MCF 10A (cell line): ENCODE measurements at places on chromosomes 4 and X. TPM values are rescaled to one million over a fixed set of nuclear protein-coding genes. Genes with fewer than 3 reads are reported as not detected.

DNA sequence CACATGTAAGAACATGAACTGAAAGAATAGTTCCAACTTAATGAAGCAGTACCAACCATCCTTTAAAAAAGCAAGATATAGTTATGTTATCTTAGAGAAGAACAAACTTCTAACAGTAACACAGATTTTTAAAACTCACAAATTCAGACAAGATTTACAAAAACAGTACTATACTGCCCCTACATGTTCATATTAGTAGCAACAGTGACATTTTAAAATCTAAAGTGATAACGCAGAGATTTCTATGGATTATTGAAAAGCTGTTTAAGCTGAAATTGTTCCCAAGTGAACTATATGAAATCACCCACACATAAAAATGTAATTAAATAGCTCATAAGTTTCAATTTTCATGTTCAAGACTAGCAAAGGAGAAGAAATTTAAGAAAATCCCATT is 166.0 kb downstream of the FBXW7 start:
- no peak overlapping the region for H3K27ac ChIP-seq
- no peak for DNase-seq
- H3K4me3 ChIP-seq: no peak overlapping the region
- peaks cover 6% of the 10 kb centered on the region for H3K36me3 ChIP-seq
- peaks cover 5% of the 10 kb centered on the region for H3K4me1 ChIP-seq
- no peaks in the 10 kb centered on the region for H3K27me3 ChIP-seq

DNA sequence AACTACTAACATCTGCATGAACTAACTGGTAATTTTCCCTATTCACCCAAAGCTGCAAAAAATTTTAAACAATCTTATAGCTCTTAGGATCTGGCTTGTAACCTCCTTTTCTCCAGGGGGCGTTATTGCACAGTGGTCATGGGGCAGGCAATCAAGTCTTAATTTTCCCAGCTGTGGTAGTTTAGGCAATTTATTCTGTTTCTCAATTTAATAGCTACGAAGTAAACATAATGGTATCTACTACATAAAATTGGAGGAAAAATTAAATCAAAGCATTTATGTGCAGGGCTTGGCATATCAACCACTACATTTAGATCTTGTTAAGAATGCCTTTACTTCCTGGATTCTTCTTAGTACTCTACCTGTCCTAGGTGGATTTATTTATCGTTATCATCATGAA is 137.4 kb upstream of the GUCY1A1 start:
- no peak overlapping the region for H3K27ac ChIP-seq
- peaks cover 5% of the 10 kb centered on the region for H3K4me1 ChIP-seq
- no peak overlapping the region for H3K4me3 ChIP-seq
- H3K27me3 ChIP-seq: no peaks in the 10 kb centered on the region

DNA sequence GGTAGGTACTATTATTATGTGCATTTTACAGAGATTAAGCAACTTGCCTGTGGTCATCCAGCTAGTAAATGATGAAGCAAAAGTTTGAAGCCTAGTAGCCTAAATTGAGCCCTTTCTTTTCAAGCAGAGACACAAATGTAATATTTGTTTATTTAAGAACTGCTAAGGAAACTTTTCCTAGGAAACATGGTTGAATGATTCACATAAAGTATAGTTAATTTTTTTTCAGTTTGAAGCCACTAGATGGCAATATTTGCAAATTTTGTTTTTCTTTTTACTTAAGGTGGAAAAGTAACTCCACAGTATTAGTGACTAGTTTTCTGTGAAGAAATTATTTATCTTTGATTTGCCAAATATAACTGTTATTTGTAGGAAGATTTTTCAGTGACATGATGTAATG is 52.8 kb upstream of the ANKRD17 start:
- H3K27me3 ChIP-seq: no peaks in the 10 kb centered on the region
- H3K36me3 ChIP-seq: no peaks in the 10 kb centered on the region
- no peak overlapping the region for H3K4me3 ChIP-seq

- H3K4me1 ChIP-seq: no peaks in the 10 kb centered on the region
- no peak overlapping the region for H3K27ac ChIP-seq
- H3K4me3 ChIP-seq: no peak overlapping the region
- no peaks in the 10 kb centered on the region for H3K36me3 ChIP-seq
Measured at GRCh38 chr4:186881521-186882220, 158.0 kb upstream of the FAT1 start.

DNA sequence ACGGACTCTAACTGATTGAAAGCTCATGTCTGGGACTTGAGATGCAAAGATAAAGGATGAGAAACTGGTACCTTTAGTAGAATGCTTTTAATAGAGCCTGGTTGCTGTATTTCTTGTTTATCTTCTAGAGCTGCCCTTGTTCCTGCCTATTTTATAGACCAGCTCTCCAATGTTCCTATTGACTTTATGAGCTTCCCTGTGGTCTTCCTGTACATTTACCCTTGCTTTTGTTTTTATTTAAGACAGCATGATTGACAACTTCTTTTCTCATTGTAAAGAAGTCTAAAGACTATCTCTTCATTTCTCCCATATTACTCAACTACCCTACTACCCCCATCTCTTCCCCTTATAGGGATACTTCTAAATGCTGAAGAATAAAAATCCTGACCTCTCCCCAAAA is 174.7 kb downstream of the UGT8 start:
- no peaks in the 10 kb centered on the region for H3K4me1 ChIP-seq
- no peaks in the 10 kb centered on the region for H3K36me3 ChIP-seq
- no peak for DNase-seq
- no peak overlapping the region for H3K27ac ChIP-seq

GRCh38 chr4:159398236-159398638 is 295.4 kb downstream of the RAPGEF2 start:
- H3K4me3 ChIP-seq: no peak overlapping the region
- no peaks in the 10 kb centered on the region for H3K27me3 ChIP-seq
- no peak overlapping the region for H3K27ac ChIP-seq
- H3K4me1 ChIP-seq: peaks cover 11% of the 10 kb centered on the region

GRCh38 chr4:67122029-67122428 is 423.3 kb downstream of the CENPC start:
- no peaks in the 10 kb centered on the region for H3K4me1 ChIP-seq
- no peak overlapping the region for H3K27ac ChIP-seq
- peak; percentile 48 for DNase-seq
- no peaks in the 10 kb centered on the region for H3K27me3 ChIP-seq

The CLDN22 gene
- not detected in 2 replicates for total RNA-seq

The BEX3 gene
- total RNA-seq: 166 and 173 TPM in 2 replicates

The GPR143 gene
- total RNA-seq: 0.77 and 0.93 TPM in 2 replicates

The NUDT10 gene
- not detected in 2 replicates for total RNA-seq

The H2BW2 gene
- not detected in 2 replicates for total RNA-seq

The HPGD gene
- 0.59 and 0.77 TPM in 2 replicates for total RNA-seq

The RIBC1 gene
- total RNA-seq: 0.82 and 1.0 TPM in 2 replicates
